ENCODE measurements at places on chromosomes 5 and 9.

- no peak for DNase-seq
Measured at GRCh38 chr9:34577400-34578240, 11.9 kb downstream of the CNTFR start.

DNA sequence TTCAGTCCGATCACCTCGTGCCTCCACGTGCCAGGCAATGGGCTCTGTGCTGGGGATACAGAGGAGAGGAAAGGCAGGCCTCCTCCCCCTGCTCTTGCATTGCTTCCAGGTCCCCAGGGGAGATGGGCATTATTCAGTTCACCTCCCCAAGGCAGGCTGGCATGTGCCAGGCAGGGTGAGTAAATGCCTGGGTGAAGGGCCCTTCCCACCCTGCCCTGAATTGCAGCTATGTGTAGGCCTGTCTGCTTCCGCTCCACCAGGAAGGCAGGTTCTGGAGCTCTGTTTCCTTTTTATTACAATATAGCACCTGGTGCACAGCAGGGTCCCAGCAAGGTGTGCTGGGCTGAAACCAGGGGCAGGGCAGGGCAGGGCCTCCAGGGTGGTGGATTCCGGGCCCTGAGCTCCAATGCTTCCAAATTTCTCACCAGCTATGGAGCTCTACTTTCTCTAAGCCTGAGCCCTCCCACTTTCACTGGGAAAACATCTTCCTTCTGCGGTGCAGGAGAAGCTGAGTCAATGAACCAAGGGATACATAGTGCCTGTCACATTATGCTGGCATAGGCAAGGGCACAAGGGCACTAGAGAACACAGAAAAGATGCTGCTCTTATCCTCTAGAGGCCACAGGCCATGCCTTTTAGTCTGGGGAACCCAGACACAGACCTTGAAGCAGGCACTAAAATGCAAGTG is 42.0 kb downstream of the SHB start:
- no peak for DNase-seq

DNA sequence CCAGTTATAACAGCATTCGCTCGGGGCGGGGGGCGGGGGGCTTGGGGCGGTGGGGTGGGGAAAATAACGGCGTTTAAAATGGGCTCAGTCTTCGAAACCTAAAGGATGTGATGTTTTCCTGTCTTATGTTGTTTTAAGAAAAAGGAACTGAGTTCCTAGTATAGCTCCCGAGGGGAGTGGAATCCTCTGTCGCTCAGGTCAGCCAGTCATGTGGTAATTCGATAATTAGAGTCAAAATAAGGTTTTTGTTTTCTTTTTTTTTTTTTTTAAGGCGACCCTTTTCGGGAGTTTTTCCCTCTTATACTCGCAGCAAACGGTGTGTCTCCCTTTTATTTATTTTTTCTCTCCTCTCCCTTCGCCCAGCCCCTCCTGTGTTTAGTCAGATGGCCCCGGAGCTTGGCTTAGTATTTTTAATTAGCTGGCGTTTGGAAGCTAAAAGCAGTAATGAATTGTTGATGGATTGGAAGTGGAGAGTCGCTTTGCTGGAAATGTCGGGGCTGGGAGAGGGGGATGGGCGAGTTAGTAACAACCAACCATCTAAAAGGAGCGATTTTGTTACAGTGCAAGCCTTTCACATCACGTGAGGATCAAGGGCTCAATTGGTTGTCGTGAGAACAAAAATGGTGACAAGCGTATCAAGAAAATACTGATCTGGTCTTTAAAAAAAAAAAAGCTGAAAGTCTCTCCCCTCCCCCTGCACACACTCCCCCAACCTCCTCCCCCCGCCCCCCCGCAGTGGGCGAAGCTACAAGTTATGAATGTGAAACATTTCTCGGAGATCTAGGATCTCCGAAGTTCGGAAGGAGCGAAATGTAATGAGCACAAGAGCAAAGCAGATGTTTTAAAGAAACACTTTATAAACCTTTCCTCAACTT is 714 bp upstream of the ZNF608 start:
- DNase-seq: no peak

GRCh38 chr5:134142052-134142451 is 27.6 kb downstream of the TCF7 start:
- no peak for DNase-seq

- DNase-seq: no peak
Measured at GRCh38 chr5:32280656-32281081, 32.1 kb downstream of the MTMR12 start.

DNA sequence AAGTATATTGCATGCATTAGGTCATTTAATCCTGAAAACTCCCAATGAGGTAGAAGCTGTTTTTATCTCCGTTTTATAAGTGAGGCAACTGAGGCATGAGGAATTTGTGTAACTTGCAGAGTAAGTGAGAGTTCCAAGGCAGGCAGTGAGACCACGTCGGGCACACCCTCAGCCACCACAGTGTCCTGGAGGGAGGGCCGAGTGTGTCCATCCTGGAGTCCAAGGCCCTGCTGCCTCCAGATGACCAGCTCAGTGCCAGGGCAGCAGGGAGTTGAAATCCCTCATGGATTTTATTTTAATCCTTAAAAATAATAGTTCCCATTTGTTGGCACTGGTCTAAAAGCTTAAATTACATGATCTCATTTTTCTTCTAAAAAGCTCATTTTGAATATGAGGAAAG is 104.6 kb upstream of the SMIM23 start:
- no peak for DNase-seq

All from GM03348 (cell line).